Caki2 (cell line): ENCODE measurements at places on chromosomes 1 and 21.

DNA sequence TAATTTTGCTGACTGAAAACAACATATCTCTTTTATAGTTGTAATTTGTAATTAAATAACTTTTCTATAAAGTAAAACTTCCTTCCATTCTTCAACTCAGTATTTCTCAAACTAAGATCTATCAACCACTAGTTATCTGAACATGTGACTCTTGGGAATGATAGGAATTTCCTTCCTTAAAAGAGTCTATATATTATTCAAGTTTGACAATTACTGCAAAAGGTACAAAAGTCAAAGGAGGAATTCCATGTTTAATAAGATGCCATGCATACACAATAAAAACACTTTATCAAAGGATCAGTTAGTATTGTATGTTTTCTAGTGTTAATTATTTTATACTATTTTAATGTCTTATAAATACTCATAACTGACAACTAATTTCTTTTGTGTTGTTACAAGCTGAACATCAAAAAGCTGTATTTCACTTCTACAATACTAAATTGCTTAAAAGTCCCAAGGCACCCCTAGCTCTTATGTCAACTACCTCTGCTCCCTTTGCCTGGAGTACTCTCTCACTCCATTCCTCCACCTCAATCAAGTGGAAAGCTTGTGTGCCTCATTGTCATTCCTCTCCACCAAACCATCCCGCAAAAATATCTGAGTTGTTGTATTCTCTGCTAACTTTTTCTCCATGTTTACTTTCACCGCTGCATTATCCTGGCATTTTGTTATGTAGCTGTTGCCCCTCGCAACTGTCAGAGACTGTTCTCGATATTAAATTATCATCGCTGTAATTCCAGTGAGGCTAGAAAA lies 67.9 kb downstream of the SLC44A5 start:
- peak; percentile 68 for DNase-seq

GRCh38 chr1:5565281-5566125 lies 426.7 kb downstream of the NPHP4 start:
- DNase-seq, result no peak

DNA sequence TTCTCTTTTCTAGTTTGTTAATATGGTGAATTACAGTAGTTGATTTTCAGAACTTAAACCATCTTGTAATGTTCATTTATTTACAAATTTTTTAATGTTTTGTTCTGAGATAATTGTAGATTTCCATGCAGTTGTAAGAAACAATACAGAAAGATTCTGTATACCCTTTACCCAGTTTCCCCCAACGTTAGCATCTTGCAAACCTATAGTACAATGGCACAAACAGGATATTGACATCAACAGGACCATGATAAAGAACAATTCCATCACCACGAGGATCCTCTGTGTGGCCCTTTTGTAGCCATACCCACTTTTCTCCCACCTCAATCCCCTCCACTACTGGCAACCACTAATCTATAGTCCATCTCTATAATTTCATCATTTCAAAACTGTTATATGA lies 33.3 kb downstream of the COL6A1 start:
- DNase-seq, result no peak

GRCh38 chr1:5495596-5496410 lies 496.4 kb downstream of the NPHP4 start:
- DNase-seq, result no peak

DNA sequence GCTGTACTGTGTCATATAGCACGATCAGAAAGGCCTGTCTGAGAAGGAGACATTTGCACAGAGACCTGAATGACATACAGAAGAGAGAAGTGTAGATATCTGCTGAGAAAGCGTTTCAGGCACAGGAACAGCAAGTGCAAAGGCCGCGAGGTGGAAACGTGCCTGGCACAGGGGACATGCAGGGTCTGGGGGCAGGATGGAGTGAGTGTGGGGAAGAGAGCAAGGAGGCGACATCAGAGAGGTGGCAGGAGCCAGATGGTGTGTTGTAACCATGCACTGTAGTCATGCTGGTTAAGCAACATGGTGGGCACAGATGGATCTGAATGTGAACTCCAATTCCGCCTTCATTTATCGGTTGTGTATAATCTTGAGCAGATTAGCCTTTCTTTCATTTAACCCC lies 13.0 kb downstream of the KRTCAP2 start:
- no peak for DNase-seq

GRCh38 chr1:117586747-117587498 lies 18.9 kb upstream of the TENT5C start:
- no peak for DNase-seq

DNA sequence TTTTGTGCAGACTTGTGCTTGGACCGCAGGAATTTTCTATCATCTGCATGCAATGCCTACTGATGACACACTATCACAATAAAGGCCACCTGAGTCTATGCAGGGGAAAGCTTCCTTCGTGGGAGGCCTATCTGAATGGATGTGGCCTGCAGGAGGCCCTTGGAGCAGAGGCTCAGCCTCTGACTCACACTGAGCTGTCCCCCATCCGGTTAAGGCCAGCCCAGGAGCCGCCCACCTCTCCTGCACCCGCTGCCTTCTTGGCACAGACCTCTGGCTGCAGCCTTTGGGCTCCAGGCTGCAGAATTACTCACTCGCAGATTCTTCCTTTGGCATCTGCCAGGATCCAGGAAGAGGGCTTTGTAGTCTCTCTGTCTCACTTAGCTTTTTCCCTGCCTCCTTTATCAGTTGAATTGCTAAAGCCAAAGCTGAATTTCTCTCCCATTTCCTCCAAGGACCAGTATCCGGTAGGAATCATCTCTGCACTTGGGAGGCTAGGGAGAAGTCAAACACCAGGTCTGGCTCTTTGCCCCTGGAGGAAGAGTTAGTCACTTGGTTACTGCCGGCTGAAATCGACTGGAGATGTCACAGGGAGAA lies 65.1 kb upstream of the JUN start:
- DNase-seq, result peak; percentile 94

GRCh38 chr21:31580866-31581276 lies 78.6 kb upstream of the SOD1 start:
- DNase-seq, result peak; percentile 31

- DNase-seq, result no peak
Observed at GRCh38 chr1:172766462-172766861, 107.6 kb downstream of the FASLG start.

DNA sequence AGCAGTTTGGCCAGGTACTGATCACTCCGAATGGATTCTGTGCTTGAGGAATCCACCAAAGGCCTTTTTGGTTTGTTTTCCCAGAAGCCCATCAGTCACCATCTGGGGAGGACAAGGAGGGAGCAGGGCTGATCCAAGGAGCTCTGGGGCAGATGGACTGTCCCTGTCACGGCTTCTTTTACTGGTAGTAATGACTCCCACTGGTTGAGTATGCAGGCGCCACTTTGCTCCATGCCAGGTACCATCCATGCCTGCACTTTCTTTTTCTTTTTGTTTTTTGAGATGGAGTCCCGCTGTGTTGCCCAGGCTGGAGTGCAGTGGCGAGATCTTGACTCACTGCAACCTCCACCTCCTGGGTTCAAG lies 101.7 kb downstream of the UBIAD1 start:
- no peak for DNase-seq

GRCh38 chr1:166383635-166384346 lies 217.0 kb upstream of the FAM78B start:
- DNase-seq, result no peak

DNA sequence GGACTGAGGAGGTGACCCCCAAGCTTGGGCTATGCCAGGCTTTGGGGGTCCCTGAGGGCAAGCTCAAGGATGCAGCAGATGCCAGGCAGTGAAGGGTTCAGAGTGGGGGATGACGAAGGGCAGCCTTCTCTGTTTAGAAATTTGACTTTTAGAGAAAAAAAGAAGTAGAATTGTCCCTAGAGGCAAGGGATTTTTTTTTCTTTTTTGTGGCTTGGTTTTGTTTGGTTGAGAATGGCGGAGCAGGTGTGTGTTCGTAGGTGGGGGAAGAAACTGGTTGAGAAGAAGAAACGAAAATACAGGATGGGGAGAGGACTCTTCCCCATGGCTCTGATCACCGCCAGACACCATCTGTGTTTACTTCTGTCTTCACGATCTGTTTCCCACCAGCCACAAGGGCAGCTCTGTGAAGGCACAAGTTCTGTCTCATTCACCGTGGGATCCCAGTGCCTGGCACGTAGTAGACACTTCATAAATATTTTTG lies 8.2 kb downstream of the PLA2G5 start:
- DNase-seq, result no peak

- DNase-seq, result peak; percentile 2
Observed at GRCh38 chr1:78884685-78885452, 121.7 kb downstream of the ADGRL4 start.

DNA sequence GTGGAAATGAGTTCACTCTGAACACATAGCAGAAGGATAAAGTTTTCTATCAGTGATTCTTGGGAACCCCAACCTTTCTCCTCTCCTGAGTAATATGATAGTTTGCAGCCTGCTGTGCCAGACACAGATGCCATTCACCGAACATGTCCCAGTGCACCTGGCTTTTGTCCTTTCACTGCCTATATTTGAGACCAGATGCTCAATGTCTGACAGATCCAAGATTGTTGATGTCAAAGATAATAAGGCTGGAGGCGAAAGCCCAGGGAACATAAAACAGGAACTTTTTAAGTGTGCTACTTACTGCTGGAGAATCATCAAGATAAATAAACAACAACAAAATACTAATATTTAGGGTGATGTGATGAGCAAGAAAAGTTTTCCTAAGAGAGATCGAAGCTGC lies 139.3 kb downstream of the TIAM1 start:
- DNase-seq, result no peak

GRCh38 chr1:243748706-243749283 lies 101.2 kb downstream of the AKT3 start:
- DNase-seq, result peak; percentile 28

DNA sequence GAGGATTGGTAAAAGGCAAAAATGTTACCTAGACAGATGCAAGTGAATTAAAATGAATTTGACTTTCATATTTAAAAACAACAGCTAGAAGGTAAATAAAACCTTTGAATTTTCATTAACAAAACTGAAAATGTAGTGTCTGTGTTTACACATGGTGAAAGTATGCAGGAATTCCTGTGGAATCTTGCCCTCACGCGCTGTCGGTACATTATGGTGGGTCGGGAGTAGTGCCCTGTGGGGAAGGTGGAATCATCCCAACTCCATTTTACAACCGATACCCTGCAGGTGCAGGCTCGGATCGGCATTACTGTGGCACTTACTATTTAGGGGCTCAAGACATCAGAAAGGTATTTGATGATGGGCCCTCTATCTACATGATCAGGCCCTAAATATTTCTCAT lies 197.2 kb upstream of the MAP1LC3C start:
- no peak for DNase-seq

DNA sequence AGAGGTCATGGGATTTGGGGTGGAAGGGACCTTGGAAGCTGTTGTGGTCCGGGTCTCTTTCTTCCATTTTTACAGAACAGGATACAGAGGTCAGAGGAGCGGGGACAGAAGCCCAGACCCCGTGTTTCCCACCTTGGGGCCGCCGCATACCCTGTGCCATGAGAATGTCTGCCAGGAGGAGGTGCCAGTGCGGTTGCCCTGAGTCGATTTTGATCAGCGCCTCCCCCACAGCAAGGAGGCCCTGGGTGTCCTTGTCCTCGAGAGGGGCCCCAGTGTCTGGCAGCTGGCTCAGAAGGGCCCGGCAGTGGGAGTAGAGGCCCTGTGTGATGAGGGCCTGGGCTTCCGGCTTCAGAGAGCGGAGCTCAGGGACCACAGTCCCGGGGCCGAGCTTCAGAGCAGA lies 12.3 kb upstream of the MMEL1 start:
- DNase-seq, result no peak

GRCh38 chr1:205142102-205142469 lies 20.3 kb upstream of the RBBP5 start:
- no peak for DNase-seq

DNA sequence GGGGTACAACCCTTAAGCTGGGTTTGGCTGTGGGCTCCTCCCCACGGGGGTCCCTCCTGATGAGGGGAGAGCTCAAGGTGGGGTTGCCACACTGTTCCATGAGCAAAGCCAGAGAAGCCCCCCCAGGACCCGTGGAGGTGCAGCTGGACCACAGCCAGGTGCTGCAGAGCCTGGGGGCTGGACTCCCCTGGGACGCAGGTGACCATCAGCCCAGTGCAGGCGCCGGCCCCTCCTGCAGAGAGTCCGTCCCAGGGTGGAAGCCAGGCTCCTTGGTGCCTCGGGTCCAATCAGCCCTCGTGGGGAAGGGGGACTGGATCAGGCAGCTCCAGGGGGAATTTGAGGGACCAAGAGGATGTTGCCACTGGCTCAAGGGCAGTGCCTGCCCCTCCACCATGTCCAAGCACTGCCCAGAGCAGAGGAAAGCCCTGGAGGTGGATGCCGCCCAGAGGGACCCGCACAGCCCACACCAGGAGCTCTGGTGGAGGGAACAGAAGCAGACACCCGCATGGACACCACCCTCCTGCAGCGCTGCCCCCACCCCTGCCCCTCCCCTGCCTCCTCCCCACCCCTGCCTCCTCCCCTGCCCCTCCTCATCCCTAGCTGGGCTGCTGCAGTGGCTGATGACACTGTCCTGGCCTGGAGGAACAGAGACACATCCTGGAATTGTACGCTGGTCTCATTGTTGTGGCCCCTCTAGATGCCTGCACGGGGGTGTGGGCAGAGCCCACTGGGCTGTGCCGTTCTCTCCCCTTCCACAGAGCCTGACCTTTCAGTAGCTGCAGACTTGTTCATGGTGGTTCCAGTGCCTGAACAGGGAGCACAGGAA lies 30.8 kb upstream of the COL18A1 start:
- no peak for DNase-seq

DNA sequence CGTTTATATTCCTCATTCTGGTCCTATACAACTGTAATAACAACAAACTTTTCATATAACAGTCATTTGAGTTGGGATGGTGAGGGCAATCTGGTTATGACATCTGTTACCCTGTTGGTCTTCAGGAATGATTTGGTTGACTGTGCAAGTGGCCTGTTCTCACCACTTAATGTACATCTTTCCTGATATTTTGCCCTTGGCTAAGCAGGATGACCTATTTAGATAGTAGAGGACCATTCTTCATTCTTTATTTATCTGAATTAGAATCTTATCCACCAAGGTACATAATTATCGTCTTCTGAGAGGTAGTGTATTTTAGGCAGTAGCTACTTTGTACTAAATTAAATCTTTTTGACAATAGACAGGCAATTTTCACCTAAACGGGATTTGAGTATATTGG lies 154.3 kb downstream of the DNM3 start:
- no peak for DNase-seq

DNA sequence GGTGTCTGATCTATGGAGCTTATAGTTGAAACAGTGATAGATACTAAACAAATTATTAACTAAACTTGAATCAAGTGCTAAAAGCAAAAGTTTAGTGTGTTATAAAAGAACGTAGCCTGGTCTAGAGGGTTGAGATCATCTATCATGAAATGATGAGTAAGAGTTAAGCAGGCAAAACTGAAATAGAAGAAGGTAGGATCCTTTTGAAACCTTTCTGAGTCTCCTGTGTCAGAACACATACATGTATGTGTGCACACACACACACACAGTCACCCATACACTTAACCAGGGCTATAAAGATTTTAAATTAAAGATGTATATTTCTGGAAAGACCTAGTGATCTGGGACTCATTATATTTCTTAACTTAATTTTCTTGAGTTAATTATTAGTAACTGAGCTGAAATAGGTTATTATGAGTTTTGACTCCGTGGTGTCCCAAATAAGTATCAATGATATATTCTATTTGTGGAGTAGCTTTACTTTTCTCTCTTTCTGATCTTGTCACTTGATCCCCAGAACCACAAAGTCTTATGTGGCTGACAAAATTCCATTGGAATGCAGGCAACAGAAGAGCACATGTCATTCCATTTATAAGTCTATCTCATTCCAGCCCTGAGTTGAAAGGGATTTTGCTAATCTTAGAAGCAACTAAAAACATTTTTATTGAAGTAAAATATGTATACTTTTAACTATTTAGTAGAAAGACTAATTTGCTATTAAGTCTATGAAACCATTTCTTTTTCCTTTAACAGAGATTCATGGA lies 70.7 kb downstream of the PRRX1 start:
- no peak for DNase-seq
